ENCODE measurements at places on chromosomes 5 and 9.
A peak's percentile ranks its signal among the peaks of the same experiment; 100 is the strongest.

DNA sequence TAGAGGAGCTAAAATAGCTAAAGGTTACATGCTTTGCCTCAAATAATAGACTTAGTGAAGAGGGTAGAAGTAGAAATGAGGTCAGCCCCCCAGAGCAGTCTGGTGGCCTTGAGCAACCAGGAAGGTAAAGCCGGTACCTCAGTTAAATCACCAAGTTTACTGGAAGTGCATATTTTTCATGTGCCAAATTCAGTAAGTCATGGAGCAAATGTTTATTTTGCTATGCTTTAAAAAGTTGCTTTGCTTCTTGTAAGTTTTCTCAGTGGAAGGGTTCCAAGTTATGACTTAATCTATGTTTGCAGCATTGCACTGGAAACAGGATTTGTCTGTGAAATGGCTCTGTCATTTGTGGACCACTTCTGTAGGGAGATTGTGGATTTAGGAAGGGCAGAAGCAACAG lies 256.7 kb downstream of the ARRDC3 start:
- peak; percentile 82 for DNase-seq

DNA sequence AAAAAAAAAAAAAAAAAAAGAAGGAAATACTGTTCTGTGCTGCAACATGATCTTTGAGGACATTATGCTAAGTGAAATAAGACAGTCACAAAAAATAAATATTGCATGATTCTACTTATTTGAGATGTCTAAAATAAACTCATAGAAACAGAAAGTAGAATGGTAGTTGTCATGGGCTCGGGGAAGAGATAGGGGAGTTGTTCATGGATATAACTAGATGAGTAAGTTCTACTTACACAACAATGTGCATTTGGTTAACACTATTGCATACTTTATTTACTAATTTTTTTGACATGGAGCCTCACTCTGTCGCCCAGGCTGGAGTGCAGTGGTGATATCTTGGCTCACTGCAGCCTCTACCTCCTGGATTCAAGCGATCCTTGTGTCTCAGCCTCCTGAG lies 15.2 kb downstream of the MAML1 start:
- DNase-seq = no peak

GRCh38 chr9:35448496-35448895 lies 41.4 kb upstream of the RUSC2 start:
- DNase-seq = peak; percentile 25

DNA sequence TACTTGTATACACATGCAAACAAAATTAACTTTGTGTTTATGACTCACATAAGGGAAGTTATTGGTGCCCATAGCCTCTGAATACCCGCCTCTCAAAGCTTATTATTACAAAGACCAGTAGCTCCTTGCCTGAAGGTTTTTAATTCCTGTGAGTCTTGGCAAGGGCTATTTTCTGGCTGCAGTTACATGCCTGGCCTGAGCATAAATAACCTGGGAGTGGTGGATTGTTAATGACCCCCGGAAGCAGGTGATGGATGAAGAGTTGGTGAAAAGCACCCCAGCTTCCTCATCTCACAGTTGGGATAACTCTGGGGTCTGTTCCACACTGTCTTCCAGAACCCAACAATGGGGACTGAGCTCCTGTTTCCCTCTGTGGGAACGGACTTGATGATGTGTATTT lies 594.5 kb downstream of the PDE4D start:
- DNase-seq = no peak

GRCh38 chr5:142286111-142286510 lies 38.7 kb downstream of the SPRY4 start:
- DNase-seq = no peak

DNA sequence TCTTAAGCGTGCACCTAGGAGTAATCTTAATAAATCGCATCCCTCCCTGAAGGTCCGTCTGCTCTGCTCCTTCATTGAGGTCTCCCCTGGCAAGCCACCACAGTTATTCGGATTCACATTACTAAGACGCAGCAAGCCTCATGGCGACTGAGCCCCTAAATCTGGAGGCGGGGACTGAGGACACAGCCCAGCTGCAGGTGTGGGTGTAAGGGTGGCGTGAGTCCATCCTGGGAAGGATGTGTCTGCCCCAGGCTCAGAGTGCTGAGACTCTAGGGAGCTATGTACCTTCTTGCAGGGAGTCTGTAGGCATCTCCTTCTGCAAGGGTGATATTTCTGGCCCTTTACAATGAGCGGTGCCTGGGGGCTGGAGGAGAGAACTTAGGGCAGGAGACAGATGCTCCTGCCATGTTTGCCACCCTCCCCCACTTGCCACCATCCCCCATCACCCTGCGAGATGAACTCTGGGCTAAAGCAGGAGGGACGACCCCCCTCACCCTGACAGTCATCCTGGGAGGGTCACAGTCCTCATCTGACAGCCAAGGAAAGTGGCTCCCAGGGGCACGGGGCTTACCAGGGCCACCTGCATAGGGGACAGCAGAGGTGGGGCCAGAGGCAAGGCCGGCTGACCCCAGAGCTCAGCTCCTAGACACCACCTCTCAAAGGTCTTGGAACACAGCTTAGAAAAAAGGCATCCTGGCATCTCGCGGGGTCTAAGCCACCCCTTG lies 76.4 kb upstream of the FCN1 start:
- no peak for DNase-seq

- DNase-seq = peak; percentile 21
Observed at GRCh38 chr9:16387382-16387781, 483.1 kb downstream of the BNC2 start.

GRCh38 chr5:161719157-161719556 lies 33.6 kb downstream of the GABRA6 start:
- no peak for DNase-seq

GRCh38 chr5:56429110-56429561 lies 196.0 kb upstream of the ANKRD55 start:
- DNase-seq = no peak

DNA sequence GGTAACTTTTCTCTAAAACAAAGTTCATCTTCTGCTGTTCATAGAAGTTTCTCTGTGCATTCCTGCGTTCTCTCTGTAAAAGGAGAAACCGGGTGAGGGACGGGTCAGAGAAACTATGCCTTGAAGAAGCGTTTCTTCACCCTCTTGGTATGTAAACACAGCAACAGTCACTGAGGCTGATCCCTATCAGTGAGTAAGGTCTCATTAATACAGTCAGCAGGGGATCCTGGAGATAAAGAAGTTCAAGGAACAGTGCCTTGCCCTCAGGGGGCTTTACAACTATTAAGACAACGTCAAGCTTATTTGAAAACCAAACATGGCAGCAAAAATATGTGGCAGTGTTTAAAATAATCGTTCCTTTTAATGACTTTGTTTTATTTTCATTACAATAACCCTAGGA lies 202.9 kb upstream of the IL12B start:
- DNase-seq = no peak

GRCh38 chr9:127793093-127793708 lies 7.4 kb downstream of the CDK9 start:
- no peak for DNase-seq

GRCh38 chr5:5658889-5659465 lies 236.5 kb downstream of the ICE1 start:
- no peak for DNase-seq

- no peak for DNase-seq
Observed at GRCh38 chr5:33283243-33283642, 157.5 kb upstream of the TARS1 start.

GRCh38 chr9:34279411-34279810 lies 49.7 kb downstream of the KIF24 start:
- DNase-seq = peak; percentile 43

- DNase-seq = no peak
Observed at GRCh38 chr9:75464726-75465125, 376.4 kb downstream of the OSTF1 start.

GRCh38 chr5:169070413-169070812 lies 230.5 kb downstream of the SLIT3 start:
- DNase-seq = no peak

DNA sequence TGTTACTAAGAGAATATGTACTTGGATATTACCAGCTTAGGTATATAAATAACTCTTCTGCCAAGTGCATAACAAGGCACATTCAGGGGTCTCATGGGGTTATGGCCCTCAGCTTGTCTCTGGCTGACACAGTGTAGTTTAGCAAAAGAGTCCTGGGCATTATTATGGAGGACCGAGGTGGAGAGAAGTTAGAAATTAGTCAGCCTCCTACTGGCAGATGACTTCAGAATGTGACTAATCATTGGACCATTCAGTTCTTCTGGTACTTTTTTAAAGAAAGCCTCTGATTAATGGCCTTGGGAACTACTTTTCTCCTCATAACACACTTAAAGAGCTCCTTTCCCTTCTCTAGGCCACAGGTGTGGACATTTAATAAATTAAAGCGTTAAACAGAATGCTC lies 178.9 kb downstream of the SH3GL2 start:
- no peak for DNase-seq

Data from fibroblast of pulmonary artery (primary cell).